GM04504 (cell line): ENCODE measurements at places on chromosomes 2 and 18.

- no peak for DNase-seq
These were observed 24.1 kb downstream of the MTX2 start for GRCh38 chr2:176293334-176293733.

DNA sequence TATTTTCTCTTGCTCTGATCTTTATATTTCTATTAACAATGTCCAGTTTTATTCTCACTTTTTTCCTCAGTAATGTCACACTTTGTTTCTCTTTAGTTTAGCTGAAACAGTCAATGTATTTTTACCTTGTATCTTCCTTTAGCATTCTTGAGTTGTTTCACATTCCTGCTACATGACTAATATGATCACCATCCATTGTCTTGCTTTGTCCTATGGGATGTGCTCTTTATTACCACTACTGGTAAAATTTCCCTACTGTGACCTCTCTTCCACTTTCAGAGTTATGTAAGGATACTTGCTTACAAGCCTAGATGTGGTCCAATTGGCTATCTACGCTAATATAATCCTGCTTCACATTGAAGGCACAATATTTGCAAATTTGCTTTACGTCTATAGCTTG is 457.9 kb downstream of the PIK3C3 start:
- no peak for DNase-seq

DNA sequence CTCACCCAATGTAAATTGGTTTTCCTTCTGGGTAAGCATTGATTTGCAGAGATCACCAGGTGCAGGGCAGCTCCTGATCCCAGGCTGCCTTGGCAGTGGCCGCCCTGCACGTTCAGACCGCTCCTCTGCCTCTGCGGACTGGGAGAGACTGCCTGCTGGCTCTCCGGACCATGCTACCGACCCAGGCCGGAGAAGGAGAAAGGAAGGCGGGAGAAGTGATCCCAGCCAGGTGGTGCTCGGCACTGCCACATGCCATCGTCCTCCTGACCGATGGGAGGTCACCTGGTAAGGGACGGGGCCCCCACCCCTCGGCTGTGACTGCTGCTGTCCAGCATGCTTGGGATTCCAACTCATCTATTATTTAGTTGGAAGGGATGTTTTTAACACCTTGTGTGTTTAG is 108.1 kb upstream of the POU3F3 start:
- no peak for DNase-seq

GRCh38 chr2:5794012-5794411 is 101.8 kb downstream of the SOX11 start:
- DNase-seq: no peak

DNA sequence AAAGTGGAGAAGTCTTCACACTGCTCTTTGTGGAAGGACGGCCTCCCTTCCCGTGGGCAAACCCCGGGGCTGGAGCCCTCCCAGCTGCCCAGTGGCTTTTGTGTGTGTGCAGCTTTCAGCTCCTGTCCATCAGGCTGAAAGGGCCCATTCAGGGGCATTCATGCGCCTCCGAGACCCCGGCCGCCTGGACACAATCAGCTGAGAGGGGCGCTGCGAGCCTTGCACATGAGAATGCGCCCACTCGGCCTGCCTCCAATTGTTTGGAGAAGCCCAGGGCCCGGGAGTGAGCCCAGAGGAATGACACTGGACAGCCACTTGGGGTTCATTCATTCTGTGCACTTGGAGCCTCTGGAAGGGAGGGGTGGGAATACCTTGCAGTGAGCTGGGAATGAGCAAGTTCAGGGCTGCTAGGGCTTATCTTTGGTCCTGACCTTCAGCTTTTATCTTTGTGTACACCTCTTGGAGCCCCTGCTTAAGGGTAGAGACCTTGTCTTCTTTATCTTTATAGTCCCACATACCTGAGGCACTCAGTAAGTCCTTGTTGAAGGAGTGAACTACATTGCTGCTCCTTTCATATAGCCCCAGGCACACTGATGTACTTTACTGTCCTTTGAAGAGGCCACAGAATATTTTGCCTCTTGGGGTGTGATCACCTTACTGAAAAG is 56.5 kb downstream of the TCF7L1 start:
- DNase-seq: no peak

DNA sequence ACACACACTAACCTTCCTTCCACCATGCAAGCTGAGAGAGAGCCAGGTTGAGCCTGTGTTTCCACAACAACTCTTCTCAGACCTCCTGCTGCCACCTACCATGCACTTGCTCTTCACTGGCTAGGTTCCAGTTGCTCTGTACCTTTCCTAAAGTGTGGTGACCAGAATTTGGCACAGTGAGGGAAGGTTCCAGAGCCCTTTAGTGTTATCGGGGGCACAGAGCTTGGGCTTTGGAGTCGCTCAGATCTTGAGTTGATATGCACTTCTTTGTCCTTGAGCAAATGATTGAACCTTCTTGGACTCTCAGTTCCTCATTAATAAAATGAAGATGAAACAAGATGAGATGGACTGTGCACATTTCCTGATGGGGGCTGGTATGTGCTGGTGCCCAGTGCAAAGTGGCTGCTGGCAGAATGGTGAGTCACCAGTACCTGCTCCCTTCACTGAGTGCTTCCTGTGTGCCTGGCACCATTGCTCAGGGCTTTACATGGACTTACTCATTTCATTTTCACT is 47.1 kb downstream of the NEDD4L start:
- DNase-seq: no peak

DNA sequence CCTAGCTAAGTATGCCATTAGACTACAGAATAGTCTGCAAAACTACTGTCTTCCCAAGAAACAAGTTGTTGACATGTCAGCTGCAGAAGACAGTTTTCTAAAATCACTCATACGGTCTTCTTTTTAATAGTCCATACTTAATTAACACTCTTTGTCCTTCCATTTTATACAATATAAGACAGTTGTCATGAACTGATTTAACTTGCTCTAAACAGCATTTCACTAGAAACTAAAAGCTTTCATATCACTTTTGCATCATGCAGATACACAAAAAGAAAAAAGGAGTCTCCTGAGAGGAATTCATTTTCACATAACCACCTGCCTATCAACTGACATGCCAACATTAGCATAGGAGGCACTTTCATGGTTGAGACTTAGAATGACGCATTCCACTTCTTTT is 1159.6 kb upstream of the CHAC2 start:
- no peak for DNase-seq

- DNase-seq: no peak
These were observed 2.0 kb downstream of the IGFBP2 start for GRCh38 chr2:216635171-216635570.
